ENCODE measurements at places on chromosomes 2 and 18.

GRCh38 chr2:183993052-183993451, 605.3 kb upstream of the ZNF804A start:
- no peak for DNase-seq

GRCh38 chr2:14577843-14578242, 54.7 kb upstream of the LRATD1 start:
- no peak for DNase-seq

DNA sequence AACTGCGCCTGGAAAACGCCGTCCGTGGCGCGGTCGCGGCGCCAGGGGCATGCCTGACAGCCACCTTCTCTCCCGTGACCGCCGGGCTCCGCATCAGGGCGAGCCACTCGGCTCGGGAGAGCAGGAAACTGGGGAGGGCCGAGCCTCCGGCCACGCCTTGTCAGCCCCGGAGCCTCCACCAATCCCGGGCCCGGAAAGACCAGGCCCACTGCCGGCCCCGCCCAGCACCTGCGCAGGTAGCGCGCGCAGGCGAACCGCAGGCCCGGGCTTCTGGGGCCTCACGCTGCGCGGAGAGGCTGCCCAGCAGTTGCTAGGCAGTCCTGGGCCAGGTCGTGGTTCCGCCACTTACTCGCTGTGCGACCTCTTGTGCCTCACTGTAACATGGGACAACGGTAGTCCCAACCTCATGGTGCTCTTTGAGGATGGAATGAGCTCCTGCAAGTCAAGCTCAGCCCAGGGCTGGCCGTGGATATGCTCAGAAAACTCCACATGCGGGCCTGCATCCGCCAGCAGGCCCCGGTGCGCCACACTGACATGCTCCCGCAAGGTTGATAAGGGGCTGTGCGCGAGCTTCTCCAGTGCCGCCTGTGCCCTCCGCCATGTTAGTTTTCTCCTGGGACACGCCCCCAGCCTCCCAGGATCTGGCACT, 97.1 kb downstream of the INHBB start:
- no peak for DNase-seq

- no peak for DNase-seq
Measured at GRCh38 chr2:191836853-191837769, 9.8 kb downstream of the CAVIN2 start.

GRCh38 chr2:119247844-119248271, 24.2 kb downstream of the STEAP3 start:
- DNase-seq: no peak

GRCh38 chr2:141968433-141968832, 162.4 kb downstream of the LRP1B start:
- DNase-seq: no peak

GRCh38 chr2:50042771-50043170, 888.5 kb upstream of the FSHR start:
- DNase-seq: no peak
